Natural killer cell (primary cell): ENCODE measurements at places on chromosomes 12 and 14. TPM values are rescaled to one million over a fixed set of nuclear protein-coding genes. Genes with fewer than 3 reads are reported as not detected.

DNA sequence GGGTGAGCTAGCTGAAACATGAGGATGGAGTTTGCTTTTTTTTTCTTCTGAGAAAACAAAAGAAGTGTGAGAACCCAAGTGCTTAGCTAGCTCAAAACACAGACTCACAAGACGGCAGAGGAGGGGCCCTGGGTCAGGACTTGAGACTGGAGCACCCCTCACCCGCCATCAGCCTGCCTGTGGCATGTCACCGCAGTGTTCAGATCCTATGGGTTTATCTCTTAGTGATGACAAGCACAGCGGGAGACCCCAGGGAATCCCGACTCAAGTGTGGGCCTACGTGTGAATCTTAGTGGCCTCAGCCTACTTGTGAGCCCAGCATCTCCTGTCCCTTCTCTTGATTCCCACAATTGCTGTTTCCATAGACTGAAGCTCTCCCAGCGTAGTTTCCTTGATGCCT, 22.9 kb downstream of the DYRK4 start:
- no peak overlapping the region for H3K27ac ChIP-seq
- H3K27me3 ChIP-seq, result no peaks in the 10 kb centered on the region
- H3K4me3 ChIP-seq, result no peak overlapping the region
- no peaks in the 10 kb centered on the region for H3K4me1 ChIP-seq

Gene AJUBA
- total RNA-seq, result 0.56 TPM

- no peak overlapping the region for H3K27ac ChIP-seq
- no peak overlapping the region for H3K4me3 ChIP-seq
- no peaks in the 10 kb centered on the region for H3K27me3 ChIP-seq
- H3K4me1 ChIP-seq, result no peaks in the 10 kb centered on the region
- no peaks in the 10 kb centered on the region for H3K36me3 ChIP-seq
Measured at GRCh38 chr12:111233786-111234185, 135.1 kb downstream of the PHETA1 start.

GRCh38 chr12:14803011-14803829, at the start of the genes C12orf60 and WBP11:
Gene C12orf60, plus strand, starts transcription at chr12:14803670. Its CDS starts 19,266 bp downstream, at chr12:14822936.
Gene WBP11, minus strand, starts transcription at chr12:14803478. Its CDS starts 2,095 bp downstream, at chr12:14801383.
- H3K27me3 ChIP-seq, result no peaks in the 10 kb centered on the region
- peak; percentile 96 for DNase-seq
- H3K36me3 ChIP-seq, result peaks cover 19% of the 10 kb centered on the region
- H3K27ac ChIP-seq, result peak within 1 kb of the TSS; percentile 98
- H3K4me3 ChIP-seq, result peak within 1 kb of the TSS; percentile 92
- H3K4me1 ChIP-seq, result peaks cover 10% of the 10 kb centered on the region

Gene MDP1
- 6.1 TPM for total RNA-seq

- H3K27ac ChIP-seq, result no peak overlapping the region
- H3K27me3 ChIP-seq, result no peaks in the 10 kb centered on the region
- no peak for DNase-seq
- H3K4me3 ChIP-seq, result no peak overlapping the region
- H3K4me1 ChIP-seq, result no peaks in the 10 kb centered on the region
Measured at GRCh38 chr14:87233266-87233665, 759.7 kb downstream of the GALC start.

GRCh38 chr12:77992760-77993159, 162.1 kb downstream of the NAV3 start:
- H3K27ac ChIP-seq, result no peak overlapping the region
- no peak for DNase-seq
- H3K4me3 ChIP-seq, result no peak overlapping the region
- H3K27me3 ChIP-seq, result no peaks in the 10 kb centered on the region

- H3K4me3 ChIP-seq, result no peak overlapping the region
- no peaks in the 10 kb centered on the region for H3K36me3 ChIP-seq
- H3K27ac ChIP-seq, result no peak overlapping the region
- DNase-seq, result no peak
- H3K27me3 ChIP-seq, result no peaks in the 10 kb centered on the region
Measured at GRCh38 chr12:67333649-67334048, 64.5 kb downstream of the CAND1 start.

Gene BCL2L2
- 14.4 TPM for total RNA-seq

DNA sequence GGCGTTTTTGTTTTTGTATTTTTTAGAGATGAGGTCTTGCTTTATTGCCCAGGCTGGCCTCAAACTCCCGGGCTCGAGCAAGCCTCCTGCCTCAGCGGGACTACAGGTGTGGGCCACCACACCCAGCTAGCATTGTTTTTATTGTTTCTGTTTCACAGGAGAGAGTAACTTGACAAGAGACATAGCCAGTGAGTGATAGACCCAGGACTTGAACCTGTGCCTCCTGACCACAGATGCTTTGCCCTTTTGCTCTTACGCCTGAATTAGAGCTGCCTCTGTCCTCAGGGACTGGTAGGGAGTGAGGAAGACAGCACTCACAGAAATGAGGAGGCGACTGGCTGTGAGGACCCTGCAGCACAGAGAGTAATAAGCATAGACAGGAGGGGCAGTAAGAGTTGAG, 2.3 kb downstream of the EVL start:
- peaks cover 76% of the 10 kb centered on the region for H3K4me1 ChIP-seq
- peaks cover 14% of the 10 kb centered on the region for H3K36me3 ChIP-seq
- DNase-seq, result peak; percentile 37
- H3K27me3 ChIP-seq, result no peaks in the 10 kb centered on the region
- peak overlapping the region; percentile 78 for H3K4me3 ChIP-seq

- DNase-seq, result no peak
- no peaks in the 10 kb centered on the region for H3K27me3 ChIP-seq
- H3K27ac ChIP-seq, result peak overlapping the region; percentile 70
- H3K36me3 ChIP-seq, result peaks cover 20% of the 10 kb centered on the region
Measured at GRCh38 chr12:124915239-124916236, 1.1 kb upstream of the UBC start.

GRCh38 chr14:58730792-58731464, 93.2 kb downstream of the DACT1 start:
- H3K4me1 ChIP-seq, result no peaks in the 10 kb centered on the region
- no peaks in the 10 kb centered on the region for H3K36me3 ChIP-seq
- no peak for DNase-seq
- H3K27me3 ChIP-seq, result no peaks in the 10 kb centered on the region

GRCh38 chr12:47276253-47276620, 196.5 kb upstream of the AMIGO2 start:
- peak overlapping the region; percentile 89 for H3K27ac ChIP-seq
- H3K27me3 ChIP-seq, result no peaks in the 10 kb centered on the region
- no peaks in the 10 kb centered on the region for H3K36me3 ChIP-seq
- peaks cover 22% of the 10 kb centered on the region for H3K4me1 ChIP-seq
- DNase-seq, result no peak

GRCh38 chr14:31582286-31582691, 21.1 kb downstream of the NUBPL start:
- no peak overlapping the region for H3K4me3 ChIP-seq
- no peaks in the 10 kb centered on the region for H3K36me3 ChIP-seq
- H3K4me1 ChIP-seq, result no peaks in the 10 kb centered on the region
- no peaks in the 10 kb centered on the region for H3K27me3 ChIP-seq
- no peak for DNase-seq
- H3K27ac ChIP-seq, result no peak overlapping the region
